H4 (cell line): ENCODE measurements at places on chromosomes 3 and 15. TPM values are rescaled to one million over a fixed set of nuclear protein-coding genes. Genes with fewer than 3 reads are reported as not detected.

The TRIM59 gene
- total RNA-seq: 0.04 TPM in 1 of 2 replicates, not detected in the other

The CCR3 gene
- 0.27 and 0.29 TPM in 2 replicates for total RNA-seq

The GUCA1C gene
- not detected in 2 replicates for total RNA-seq

The POLQ gene
- 5.4 and 8.9 TPM in 2 replicates for total RNA-seq

GRCh38 chr15:41946970-41947369 is 25.4 kb downstream of the EHD4 start:
- DNase-seq: no peak

- DNase-seq: peak; percentile 34
These were observed 217.6 kb downstream of the ARRDC4 start for GRCh38 chr15:98177966-98178592.

DNA sequence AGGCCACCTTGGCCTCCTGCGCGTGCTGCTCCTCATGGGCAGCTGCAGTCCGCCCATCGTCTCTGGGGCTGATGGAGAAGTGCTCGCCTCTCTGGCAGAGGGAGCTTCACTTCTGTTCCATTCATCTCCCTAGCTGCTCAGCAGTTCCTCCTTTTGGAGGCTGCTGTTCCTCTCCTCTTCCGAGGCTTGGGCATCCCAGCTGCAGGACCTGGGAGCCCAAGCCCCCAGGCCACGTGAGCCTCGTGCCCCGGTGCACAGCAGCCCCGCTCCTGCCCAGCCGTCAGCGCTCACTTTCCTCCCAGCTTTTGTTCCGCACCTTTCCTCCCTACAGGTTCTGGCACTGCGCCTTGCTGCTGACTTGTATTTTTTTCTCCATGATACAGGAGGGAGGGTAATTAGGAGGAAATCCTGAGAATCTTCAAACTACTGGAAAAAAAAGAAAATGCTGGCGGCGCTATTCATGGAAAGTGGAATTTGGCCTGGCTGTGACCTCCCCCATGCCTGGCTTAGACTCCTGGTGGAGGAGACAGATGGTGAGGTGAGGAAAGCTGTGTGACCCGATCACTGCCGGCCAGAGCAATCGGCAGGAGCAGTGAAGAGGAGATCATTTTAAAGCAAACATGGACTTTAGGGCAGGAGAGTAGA is 210.1 kb downstream of the CHST2 start:
- DNase-seq: no peak

DNA sequence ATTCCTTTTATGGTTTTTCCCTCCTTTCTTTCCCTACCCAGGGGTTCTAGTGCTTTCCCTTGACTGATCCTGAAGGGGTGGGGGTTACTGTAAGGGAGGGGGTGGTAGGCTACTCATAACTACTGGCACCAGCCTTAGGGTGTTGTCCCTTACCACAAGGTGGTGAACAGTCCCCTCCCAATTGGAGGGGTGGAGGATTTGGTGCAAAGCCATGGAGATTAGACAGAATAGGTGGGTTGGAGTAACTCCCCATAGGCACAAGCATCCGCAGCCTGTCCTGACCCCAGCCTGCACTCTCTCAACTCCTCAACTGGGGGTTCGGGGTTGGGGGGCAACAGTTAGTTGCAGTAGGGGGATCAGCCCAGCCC is 2.6 kb upstream of the HYAL2 start:
- no peak for DNase-seq

DNA sequence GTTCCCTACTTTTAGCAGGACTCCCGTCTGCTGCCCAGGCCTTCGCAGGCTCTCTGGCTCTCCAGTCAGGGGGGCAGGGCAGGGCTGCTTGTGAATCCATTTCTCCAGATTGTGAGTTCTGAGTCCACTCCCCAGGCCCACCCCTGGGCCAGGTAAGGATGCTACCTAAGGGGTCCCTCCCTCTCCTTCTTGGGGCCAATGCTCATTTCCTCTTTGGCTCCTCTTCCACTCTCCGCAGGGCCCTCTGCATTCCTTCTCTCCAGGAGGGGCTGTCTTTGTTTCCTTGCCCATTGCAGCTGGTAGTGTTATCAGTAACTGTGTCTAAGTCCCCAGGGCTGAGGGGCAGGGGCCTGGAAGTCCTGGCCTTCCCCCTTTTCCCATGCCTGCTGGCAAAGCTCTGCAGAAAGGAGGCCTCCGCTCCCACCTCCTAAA is 13.0 kb upstream of the CACNA2D2 start:
- DNase-seq: no peak

DNA sequence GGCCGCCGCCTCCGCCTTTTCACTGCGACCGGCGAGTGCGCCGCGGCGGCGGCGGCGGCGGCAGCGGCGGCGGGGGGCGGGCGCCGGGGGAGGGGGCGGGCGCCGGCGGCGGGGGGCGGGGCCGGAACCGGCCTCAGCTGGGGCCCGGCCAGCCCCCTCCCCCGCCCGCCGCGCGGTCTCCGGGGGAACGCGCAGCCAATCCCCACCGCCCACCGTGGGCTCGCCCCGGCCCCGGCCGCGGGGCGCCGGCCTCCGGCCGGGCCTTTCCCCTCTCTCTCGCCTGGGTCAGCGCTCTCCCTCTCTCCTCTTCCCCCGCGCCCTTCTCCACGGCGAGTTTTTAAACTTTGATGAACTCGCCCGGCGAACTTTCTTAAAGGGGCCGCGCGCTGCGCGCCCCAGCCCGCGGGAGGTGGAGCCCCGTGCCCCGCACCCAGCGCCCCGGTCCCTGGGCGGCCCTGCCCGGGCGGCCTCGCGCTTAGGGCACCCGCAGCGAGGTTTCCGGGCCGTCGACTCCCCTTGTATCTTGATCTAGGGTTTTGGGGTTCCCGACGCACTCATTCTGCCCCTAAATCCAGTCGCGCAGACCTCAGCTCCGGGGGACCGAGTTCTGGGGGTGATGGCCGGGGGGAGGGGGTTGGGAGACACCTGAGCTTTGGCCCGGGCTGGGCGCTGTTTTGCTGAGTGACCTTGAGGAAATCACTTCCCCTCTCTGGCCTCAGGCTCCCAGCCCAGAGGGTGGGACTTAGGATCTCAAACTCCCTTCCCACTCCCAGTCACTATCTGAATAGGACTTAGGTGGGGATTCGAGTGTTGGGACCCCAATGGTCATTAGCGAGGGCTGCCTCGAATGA is at the start of gene RBPMS2:
Gene RBPMS2, minus strand, starts transcription at position 39 of the 851 bp plus-strand sequence. CDS start 270 bp downstream, outside the sequence.
- DNase-seq: no peak

GRCh38 chr3:32873531-32874130 is 55.8 kb downstream of the TRIM71 start:
- DNase-seq: no peak

DNA sequence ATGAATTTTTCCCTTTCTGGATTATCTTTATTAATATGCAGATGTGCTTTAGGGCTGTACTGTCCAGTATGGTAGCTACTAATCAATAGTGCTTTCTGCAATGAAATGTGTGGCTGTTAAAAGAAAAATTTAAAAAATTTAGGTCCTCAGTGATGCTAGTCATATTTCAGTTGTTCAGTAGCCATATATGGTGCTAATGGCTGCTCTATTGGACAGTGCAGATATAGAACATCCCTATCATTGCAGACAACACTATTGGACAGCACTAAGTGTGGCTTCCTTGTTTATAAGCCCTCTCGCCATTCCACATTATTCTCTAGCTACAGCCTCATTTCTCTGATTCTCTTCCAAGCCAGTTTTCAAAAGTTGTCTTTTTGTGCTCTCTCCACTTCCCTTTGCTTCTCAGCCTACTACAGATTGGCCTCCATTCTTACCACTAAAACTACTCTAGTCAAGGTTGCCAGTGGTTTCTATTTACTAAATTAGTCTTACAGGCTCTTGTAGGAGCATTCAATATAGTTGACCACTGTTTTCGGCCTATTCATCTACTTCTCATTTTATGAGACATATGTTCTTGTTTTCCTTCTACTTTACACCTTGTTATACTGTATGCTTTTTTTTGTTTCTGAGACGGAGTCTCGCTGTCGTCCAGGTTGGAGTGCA is 9.5 kb downstream of the MAPK6 start:
- no peak for DNase-seq

DNA sequence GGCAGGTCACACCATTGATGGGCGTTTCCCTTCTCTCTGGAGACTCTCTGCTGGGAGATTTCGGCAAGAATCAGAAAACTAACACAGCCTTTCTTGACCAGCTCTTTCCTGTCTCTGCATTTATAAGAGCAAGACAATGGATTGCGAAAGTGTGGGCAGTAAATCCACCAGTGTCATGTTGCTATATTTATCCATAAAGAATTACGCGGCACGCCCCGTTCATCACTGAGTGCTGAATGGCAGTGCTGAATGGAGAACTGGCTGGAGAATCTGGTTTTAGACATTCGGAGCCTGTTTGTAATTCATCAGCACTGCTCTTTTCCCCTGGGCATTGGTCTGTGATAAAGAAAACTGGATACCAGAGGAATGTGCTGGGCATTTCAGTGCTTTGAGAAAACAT is 2.0 kb upstream of the CEMIP start:
- DNase-seq: no peak

DNA sequence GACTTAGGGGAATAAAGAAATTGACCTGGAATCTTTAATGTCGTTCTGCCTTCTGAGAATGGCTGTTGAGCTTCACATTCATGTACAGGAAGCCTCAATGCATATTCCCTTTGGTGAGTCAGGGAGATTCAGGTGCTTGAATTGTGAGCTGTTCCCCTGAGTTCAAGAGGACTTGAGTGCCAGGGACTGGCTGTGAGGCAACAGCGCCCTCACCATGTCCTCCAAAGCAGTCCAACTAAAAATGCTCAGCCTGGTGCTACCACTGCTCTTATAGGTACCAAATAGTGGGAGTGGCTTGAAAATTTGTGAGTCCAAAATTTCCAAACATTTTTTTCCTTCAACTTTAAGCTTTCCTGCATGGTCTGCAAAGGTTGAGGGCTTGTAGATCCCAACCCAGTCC is 54.1 kb downstream of the LEO1 start:
- peak; percentile 24 for DNase-seq

- peak; percentile 39 for DNase-seq
These were observed 156.8 kb upstream of the ICE2 start for GRCh38 chr15:60635507-60636352.

- no peak for DNase-seq
These were observed 1.8 kb upstream of the SAMMSON start for GRCh38 chr3:69997631-69998307.

DNA sequence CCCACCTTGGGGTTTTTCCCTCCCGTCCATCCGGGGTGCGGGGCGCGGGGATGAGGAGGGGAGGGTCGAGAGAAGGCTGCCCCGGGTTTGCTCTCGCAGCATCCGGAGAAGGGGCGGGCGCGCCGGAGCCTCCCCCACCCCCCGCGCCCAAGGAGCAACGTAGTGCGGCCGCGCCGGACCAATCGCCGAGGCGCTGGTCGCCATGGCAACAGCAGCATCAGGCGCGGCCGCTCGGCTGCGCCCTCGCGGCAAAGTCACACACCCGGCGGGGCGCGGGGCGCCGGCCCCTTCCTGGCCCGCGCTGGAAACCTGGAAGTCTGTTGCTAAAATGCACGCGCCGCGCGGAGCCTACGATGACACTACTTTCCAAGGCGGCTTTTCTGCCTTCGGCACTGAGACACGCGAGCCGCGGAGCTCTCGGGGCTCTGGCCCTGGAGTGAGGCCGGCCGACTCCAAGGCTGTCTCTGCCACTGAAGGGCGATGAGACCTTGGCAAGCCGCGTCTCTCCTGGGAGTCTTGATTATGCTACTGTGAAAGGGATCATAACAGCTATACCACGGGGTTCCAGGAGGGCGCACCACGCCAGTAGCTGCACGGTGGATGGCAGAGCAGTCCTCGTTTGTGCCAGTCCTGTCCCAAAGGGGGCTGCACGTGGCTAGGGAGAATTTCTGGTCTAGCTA is at the start of gene IQSEC1:
Gene IQSEC1, minus strand, starts transcription at position 104 of the 680 bp plus-strand sequence. CDS start 415 bp downstream, outside the sequence.
- DNase-seq: no peak

GRCh38 chr3:151895478-151896241 is 22.2 kb downstream of the SUCNR1 start:
- no peak for DNase-seq

DNA sequence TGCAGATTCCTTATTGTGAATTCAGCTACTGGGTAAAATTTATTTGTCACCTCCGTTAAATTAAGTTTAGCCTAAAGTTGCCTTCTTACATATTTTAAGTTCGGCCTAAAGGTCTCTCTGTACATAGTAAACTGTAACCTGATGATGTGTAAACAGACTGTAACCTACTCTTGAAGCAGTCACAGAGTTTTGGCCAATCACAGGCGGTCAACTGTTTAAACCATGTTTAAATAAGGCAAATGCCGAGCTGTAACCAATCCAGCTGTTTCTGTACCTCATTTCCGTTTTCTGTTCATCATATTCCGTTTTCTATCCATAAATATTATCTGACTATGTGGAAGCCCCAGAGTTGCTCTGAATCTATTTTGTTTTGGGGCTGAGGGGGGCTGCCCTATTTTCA is 2.4 kb upstream of the ADAMTSL3 start:
- DNase-seq: no peak

- no peak for DNase-seq
These were observed 240.7 kb downstream of the LPP start for GRCh38 chr3:188394623-188395022.

DNA sequence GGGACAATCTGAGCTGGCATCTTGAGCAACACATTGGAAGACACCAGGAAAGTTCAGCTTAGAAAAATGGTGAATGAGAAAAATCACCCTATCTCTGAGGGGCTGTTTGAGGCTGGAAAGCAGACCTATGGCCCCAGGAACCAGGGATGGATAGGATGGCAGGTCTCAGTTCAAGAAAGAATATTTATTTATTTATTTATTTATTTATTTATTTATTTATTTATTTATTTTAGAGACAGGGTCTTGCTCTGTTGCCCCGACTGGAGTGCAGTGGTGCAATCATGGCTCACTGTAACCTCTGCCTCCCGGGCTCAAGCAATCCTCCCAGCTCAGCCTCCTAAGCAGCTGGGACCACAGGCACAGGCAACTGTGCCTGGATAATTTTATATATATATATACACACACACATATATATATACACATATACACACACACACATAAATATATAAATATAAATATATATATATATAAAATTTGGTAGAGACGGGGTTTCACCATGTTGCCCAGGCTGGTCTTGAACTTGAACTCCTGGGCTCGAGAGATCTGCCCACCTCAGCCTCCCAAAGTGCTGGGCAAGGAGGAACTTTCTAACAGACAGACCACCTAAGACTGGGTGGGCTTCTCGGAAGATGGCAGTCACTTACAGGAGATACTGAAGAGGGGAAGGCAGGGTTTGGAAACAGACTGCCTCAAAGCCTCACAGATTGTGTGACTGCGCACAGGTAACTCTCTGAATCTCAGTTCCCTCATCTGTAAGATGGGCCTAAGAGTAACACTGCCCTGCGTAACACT is 29.7 kb downstream of the CCDC13 start:
- no peak for DNase-seq

DNA sequence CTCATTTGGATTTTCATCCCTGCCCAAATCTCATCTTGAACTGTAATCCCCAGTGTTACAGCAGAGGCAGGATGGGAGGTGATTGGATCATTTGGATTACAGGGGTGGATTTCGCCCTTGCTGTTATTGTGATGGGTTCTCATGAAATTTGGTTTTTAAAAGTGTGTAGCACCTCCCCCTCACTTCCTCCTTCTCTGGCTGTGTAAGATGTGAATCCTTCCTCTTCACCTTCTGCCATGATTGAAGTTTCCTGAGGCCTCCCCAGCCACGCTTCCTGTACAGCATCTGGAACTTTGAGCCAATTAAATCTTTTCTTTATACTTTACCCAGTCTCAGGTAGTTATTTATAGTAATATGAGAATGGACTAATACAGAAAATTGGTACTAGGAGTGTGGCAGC is 316.8 kb downstream of the PLCL2 start:
- no peak for DNase-seq
